ENCODE measurements at places on chromosomes 7 and 10.

DNA sequence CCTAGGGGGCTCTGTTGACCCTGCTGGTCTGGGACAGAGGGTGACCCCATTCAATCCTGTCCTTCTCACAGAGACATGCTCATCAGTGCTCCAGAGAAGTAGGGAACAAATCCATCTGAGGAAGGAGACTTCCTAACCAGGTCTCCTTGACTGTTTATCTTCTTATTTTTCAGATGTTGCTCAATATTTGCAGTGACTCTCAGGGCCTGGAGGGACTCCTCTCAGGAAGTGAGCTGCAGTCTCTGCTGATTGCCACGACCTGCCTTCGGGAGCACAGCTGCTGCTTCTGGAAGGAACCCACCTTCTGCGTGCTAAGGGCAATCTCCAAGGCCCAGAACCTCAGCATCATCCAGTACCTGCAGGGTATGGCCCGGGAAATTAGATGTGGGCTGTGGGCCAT is 41.0 kb downstream of the WDFY4 start:
- DNase-seq, result no peak

DNA sequence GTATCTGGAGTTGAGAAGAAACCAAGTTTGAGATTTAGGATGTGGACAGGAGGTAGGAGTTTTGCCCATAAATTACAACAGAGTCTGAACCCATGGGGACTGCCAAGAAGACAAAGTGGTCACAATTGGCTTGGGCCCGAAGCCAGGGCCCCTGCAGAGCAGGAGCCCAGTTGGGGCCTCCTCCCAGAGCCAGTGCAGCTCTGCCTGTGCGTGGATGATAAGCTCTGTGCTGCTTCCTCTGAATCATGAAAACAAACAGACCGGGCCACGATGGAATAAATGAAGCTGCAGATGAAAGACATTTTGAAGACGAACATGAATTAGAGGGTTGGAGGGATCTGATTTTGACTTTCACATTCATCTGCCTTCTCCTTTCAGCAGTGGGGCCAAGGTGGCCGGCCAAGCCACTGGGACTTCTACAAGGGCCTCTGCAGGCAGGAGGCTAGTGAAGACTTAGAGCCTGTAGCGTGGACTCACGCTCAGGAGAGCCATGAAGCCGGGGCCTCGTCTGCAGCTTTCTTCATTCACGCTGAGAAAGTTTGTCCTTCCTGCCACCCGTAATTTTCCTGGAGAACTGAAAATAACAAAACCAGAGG is 156.8 kb upstream of the LYZL1 start:
- no peak for DNase-seq

- no peak for DNase-seq
These were observed 89.4 kb downstream of the FAS start for GRCh38 chr10:89079961-89080360.

DNA sequence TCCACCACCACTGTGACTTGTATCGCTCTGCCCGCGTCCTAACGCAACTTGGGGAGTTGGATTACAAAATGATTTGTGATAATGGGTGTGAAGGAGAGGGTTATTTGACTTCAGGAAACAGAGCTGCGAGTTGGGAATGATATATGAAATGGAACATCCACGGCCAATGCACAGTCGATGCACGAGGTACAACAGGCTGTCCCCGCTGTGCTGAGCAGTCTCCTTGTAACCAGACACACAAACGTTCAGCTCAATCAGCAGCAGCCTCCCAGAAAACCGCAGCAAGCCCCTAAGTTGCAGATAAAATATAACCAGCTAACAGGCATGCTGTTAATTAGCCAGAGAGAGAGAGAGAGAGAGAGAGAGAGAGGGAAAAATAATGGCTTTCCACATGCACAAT is 332.7 kb upstream of the MGMT start:
- no peak for DNase-seq

DNA sequence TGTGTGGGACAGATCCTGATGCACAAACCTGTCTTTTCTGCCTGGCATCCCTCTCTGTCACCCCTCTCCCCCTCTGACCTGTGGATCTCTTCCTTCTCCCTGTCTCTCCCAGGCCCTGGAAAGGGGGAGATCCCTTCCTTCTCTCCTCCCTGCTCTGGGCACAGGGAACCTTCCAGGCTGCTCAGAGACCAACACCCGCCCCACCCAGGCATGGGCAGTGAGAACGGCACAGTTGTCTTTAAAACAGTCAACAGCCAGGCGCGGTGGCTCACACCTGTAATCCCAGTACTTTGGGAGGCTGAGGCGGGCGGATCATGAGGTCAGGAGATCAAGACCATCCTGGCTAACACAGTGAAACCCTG is 34.7 kb downstream of the KCNH2 start:
- no peak for DNase-seq

DNA sequence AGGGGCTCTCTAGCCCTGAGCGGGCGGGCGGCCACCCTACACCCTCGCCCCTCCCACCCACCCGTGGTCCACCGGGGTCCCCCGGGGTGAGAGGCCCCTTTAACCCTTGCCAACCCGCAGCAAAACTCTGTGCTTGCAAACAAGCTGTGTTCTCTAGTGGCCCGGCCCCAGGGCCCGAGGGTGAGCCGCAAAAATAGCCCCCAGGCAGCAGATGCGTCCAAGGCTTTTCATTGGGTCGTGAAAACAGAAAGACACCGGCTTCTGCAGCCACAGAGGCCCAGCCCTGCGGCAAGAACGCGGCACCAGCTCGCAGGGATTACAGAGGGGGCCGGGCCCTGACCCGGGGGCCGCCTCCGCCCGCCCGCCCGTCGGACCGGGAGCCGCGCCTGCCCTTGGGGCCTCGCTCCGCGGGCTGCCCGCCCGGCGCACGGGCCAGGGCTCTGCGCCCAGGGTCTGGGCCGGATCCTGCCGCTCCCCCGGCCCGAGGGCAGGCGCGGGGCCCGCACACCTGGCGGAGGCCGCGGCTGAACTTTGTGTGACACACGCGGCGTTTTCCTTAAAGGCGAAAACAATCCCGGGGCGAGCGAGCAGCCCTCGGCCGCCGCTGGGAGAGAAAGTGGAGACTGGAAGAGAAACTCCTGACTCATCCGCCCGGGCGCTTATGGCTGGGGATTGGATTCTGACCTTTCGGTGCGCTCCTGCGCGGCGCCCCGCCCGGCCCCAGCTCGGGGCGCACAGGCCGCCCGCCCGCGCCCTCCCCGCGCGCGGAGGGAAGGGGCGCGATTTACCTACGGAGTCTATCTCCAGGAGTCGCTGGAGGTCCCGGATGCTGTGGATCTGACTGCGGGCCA is 2.8 kb downstream of the PDGFA start:
- DNase-seq, result no peak

- no peak for DNase-seq
These were observed 273.1 kb upstream of the NEBL start for GRCh38 chr10:21170216-21170615.

DNA sequence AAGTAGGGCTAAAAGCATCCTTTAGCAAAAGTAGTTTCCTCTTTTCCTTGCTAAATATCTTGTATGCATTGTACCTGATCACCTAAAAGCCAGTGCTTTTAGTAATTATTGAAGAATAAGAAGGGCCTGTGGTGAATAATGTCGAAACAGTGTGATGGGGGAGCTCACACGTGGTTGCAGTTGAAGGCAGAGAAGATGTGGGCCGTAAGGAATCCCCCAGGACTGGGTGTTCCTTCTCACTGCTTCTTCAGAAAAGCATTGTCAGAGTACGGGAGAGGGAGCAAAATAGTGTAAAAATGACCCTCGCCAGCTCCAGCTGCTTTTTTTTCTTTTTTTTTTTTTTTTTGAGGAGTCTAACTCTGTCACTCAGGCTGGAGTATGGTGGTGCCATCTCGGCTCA is 201.1 kb downstream of the NSUN6 start:
- no peak for DNase-seq

- DNase-seq, result no peak
These were observed 8.0 kb upstream of the DMTF1 start for GRCh38 chr7:87144173-87144657.

DNA sequence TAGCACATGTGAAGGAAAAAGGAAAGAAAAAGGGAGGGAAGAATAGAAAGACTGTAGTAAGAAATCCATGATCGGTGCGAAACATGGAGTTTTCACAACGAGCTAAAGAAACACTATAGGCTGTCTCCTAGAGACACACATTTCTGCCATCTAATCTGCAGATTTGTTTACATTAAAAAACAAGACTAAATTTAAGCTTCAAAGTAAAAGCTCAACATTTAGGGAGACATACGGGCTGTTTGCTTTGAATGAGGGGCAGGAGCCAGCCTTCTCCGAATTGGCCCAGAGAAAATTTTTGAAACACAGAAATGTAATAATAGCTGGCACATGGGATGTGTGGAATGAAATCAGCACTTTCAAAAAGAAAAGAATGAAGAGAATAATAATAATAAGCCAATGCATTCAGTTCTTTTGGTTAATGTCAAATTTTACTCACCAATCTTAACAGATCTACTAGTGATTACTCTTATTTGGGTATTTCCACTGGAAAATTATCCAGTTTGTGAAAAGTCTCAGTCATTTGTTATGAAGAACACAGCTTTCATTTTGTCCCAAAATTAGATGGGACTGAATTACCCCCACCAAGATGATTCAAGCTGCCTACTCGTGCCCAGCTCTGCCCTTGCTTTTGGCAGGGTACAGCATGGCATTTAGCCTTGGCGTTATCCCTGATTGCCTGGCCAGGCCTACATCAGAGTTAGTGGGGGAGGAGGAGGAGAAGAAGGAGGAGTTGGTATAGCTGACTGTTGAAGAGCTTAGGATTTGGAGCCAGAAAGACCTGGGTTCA is 47.1 kb downstream of the MTURN start:
- DNase-seq, result no peak

GRCh38 chr7:79096361-79096805 is 357.1 kb downstream of the MAGI2 start:
- DNase-seq, result no peak

DNA sequence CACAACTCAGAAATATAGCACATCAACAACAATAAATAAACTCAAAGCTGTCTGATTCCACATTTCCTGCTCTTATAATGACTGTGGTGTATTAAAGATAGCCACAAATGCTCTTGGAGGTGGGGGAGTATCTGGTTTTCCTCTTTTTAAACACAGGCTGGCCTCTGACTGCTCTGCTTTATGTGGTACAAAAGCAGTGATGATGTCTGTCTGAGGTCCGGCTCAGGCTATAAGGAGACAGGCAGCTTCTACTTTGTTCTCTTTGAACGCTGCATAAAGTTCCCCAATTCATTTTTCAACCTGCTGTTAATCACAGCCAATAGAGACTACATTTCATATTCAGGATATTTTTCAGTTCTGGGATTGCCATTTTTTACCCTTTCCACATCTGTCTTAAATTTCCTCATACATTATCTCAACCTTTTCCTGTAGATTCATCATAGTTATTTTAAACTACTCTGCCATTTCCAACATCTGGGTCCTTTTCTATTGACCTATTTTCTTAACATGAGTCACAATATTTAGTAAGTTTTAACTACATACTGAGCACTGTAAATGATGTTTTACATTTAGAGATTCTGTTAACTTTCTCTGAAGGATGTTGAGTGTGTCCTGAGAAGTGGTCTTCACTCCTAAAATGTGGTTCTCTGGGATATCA is 64.9 kb downstream of the CRPPA start:
- no peak for DNase-seq

DNA sequence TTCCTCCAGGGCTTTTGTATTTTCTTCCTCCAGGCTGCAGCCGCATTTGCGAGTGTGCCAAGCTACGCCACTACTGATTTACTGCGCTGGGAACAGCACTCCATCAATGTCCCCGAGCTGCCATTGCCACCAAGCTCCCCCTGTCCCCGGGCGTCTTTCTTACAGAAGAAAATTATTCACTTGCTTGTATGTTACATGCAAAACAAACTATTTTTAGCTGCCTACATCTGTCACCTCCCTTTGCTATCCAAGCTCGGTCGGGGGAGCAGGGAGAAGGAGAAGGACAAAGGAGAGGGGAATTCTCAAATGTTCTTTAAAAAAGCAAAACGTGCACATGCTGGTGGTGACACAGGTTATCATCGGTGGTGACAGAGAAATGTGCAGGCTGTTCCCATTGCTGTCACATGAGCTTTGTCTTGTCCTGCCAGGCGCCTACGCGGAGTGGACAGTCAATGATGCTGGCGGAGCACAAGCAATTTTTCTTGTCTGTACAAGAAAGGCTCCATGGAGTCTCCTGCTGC is 93.1 kb downstream of the ADARB2 start:
- DNase-seq, result no peak

DNA sequence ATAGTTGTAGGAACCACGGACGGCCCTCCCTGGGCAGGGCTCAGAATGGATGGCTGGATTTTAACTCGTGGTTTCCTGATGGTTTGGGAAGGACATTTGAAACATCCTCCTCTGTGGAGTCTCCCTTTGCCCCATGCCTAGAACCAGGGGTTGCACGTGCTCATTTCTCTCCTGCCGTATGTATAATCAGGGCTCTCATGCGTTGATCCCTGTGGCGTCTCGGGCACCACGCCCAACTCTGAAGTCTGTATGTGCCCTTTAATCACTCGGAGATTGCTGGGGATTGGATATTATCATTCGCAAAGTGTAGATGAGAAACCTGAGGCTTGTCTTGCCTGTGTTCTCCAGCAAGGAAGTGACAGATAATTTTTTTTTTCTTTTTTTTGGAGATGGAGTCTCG is 257.1 kb downstream of the CAMK1D start:
- DNase-seq, result peak; percentile 18

DNA sequence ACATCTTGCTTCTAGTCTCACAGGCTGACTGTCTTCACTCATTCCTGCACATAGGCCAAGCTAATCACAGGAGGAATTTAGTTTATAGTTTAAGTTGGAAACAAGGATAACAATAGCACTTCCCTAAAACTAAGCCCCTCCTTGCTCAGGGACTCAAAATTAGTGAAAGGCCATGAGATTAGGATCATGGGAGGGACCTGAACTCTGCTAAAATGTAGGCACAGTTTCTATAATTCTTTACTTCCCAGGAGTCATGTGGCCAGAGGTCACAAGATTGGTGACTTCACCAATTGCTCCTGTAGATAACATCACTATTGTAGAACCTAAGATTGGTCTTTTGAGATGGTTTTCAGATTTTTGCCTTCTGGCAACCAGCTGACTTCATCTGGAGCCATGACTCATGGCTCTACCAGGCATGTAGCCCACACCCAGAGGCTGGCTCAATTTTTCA is 14.8 kb upstream of the UPP1 start:
- DNase-seq, result no peak

GRCh38 chr10:86391986-86392722 is 25.6 kb upstream of the GRID1 start:
- DNase-seq, result no peak

DNA sequence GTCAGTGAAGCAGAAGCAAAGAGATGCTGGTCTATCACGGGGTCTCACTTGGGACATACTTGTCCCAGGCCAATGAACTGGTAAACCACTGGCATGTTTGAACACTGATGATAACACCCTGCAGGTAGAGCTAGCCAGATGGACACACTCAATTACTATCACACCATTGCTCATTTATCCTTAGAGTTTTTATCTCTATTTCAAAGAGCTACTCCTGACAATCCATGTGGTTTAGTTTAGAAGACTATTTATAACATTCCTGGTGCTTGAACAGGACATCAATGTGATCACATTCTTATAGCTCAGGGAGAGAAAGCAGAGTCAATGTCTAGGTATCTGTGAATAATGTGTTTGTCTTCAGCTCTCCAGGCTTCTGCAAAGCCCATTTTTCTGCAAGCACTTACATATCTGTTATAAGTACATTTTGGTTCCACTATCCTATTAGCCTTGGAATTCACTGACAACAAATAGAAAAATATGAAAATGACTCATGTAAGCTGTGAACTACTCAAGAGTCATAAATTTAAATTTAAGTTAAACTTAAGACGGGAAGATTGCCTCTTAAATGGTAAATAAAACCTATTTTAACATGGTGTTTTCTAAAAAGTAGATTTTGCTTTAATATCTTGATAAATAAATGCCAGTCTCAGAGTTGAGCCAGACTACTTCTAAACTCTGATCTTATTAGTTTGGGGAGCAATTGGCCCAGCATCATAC is 106.7 kb upstream of the MBL2 start:
- DNase-seq, result no peak

GRCh38 chr7:63042730-63043511 is 955.7 kb upstream of the ZNF722 start:
- no peak for DNase-seq
